ENCODE measurements at places on chromosomes 5 and 9. TPM values are rescaled to one million over a fixed set of nuclear protein-coding genes. Genes with fewer than 3 reads are reported as not detected.

DNA sequence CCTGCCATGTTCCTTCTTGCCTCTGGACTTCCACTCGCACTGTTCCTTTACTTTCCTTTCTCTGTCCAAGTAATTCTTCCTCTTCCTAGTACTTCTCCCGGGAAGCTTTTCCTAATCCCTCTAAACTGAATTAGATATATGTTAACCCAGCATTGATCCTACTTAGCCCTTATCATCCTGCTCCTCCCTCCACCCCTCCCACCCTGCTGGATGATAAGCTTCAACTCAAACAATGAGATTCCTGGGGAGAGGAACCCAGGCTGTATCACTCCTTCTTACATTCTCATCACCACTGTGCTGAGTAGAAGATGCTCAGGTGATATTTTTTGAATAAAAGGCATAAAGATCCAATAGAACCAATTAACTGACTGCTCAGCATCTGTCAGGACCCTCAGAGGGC, 45.7 kb downstream of the CDK5RAP2 start:
- no peak for DNase-seq

DNA sequence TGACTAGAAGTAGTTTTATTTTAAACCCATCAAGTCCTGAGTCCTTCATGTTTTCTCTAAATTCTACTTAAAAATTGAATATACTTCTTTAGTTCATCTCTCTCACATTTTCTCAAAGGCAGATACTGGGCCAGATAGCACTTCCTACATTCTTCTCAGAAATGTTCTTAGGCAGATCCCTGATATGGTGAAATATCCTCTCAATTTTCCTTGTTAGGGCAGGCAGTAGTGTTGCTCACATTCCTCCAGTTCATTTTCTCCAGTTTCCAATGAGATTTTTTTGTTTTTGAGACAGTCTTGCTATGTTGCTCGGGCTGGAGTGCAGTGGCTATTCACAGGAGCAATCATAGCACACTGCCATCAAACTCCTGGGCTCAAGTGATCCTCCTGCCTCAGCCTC, 5.7 kb downstream of the GCNT1 start:
- no peak for DNase-seq

GRCh38 chr9:120583958-120584369, 4.0 kb upstream of the CDK5RAP2 start:
- DNase-seq, result no peak

- no peak for DNase-seq
Measured at GRCh38 chr9:9112001-9112720, 1312.6 kb upstream of the DMAC1 start.

DNA sequence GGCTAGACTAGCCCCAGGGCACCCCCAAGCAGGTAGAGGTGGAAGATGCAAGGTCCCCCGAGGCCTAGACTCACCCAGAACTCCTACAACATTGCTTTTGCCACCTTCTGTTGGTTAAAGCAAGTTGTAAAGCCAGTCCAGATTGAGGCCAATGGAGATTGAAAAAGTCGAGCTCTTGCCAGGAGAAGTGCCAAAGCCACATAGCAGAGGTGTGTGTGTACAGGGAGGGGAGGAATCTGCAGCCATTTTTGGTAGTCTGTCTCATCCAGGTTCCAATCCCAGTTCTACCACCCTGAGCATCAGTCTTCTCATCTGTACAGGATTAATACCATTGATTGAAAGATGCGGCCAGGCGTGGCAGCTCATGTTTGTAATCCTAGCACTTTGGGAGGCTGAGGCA, 12.3 kb upstream of the URM1 start:
- DNase-seq, result no peak

GRCh38 chr5:143062379-143062778, 292.2 kb downstream of the ARHGAP26 start:
- no peak for DNase-seq

GRCh38 chr5:43704243-43704642, 101.3 kb downstream of the NNT start:
- no peak for DNase-seq

DNA sequence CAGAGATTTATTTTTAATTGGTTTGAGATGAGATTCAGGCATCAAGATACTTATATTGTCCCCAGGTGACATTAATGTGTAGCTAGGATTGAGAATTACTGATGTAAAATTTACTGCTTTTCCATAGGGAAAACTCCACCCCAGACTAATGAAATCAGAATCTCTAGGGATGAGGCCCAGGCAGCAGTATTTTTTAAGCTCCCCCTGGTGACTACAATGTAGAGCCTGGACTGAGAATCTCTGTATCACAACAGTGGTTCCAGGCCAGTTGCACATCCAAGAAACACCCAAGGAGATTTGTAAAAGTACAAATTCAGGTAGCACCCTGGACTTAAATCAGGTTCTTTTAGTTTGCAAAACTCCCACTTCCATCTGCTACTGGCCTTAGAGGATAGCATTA, 185.7 kb downstream of the MARCHF11 start:
- no peak for DNase-seq

- DNase-seq, result no peak
Measured at GRCh38 chr9:92763721-92764380, 782 bp downstream of the BICD2 start.

DNA sequence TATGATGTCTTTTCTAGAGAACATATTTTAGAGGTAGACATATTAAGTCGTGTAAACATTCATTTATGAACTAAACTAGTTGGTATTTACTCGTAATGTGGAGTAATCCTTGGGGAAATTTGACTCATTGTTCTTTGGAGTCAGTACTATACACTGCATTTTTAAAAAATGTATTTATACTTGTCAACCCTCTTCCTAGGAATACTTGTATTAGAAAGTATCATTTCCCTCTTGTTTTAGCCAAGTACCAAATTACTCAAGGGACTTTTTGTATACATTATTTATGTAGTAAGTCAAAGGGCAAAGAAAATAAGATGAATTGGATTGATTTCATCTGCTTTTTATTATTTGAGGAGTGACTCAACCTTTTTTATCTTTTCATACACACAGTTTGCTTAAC, 248.1 kb upstream of the IZUMO3 start:
- no peak for DNase-seq

GRCh38 chr5:101904736-101905135, 391.3 kb downstream of the SLCO4C1 start:
- DNase-seq, result no peak

DNA sequence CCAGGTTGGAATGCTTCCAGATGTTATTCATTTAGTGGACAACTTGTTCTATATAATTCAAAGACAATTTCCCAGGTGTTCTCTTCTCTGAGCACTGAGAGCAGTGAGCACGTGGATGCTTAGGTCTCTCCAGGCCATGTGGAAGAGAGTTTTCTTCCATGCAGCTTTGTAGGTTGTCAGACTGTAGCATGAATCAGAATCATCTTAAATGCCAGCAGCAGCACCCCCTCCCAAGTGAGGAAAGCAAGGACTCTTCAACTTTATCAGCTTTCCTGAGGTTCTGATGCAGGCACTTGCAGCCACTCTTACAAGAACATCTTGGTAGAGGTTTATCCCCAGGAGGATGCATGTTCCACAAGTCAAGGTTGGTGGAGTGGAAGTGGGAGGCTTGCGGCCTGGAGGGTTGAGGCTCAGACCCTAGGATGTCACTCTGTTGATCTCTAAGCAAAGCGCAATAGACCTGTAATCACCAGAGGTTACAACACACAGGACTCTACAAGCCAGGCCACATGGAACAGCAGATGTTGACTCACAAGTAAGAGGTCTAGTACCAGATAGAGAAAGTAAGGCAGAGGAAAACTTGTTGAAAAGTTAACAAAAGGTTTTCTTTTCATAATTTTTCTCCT, 47.7 kb downstream of the UGCG start:
- no peak for DNase-seq

GRCh38 chr5:52693280-52693679, 94.4 kb upstream of the ITGA1 start:
- peak; percentile 73 for DNase-seq

DNA sequence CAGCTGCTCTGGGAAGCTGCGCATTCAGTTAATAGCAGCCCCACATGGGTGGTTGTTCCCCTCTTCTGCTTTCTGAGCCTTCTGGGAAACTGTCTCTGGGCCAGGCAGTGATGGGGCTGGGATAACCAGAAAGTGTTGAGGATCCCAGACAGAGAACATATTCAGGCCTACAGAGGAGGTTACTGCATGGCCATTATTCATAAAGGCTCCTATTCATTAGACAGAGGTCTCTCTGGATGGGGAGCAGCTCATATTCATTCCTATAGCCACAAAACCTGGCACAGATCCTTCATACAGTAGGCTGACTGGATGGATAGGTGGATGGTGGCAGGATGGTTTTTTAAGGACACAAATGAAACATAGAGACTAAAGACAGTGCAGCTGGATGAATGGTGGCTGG, 76.3 kb downstream of the HSPA4 start:
- DNase-seq, result no peak

- no peak for DNase-seq
Measured at GRCh38 chr5:9015937-9016270, 530.0 kb downstream of the SEMA5A start.

- no peak for DNase-seq
Measured at GRCh38 chr5:17991775-17992174, 357.5 kb downstream of the TAF11L14 start.

GRCh38 chr9:6355728-6356127, 27.6 kb downstream of the TPD52L3 start:
- DNase-seq, result no peak

DNA sequence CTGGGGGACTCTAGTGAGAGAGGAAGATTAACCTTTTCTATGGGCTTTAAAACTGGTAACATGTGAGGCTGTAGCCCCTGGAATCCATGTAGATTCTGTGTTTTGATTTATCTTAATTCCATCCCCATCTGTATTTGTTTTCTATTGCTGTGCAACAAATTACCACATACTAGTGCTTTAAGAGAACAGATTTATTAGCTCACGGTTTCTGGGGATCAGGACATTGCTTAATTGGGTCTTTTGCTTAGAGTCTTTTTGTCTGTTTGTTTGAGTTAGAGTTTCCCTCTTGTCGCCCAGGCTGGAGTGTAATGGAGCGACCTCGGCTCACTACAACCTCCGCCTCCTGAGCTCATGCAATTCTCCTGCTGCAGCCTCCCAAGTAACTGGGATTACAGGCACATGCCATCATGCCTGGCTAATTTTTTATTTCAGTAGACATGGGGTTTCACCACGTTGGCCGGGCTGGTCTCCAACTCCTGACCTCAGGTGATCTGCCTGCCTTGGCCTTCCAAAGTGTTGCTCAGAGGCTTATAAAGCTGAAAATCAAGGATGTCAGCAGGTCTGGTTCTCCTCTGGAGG, 29.9 kb upstream of the GNA14 start:
- DNase-seq, result no peak

DNA sequence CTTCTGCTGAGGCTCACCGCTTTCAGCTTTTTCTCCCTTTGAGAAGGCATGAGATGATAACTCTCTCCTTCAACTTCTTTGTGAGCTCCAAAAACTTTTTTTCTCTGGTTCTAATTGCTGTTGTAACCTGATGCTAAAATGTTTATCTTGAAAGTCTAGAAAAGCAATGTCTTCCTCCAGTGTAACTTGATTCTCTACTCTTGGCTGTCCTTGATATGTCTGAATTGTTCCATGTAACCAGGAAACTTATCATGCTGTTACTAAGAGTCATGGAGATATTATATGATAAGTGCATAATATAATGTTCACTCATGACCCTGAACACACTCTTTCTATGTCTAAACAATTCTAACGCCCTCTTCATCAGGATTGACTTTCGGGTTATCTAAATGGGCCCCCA, 128.0 kb upstream of the ABCA1 start:
- DNase-seq, result no peak

- no peak for DNase-seq
Measured at GRCh38 chr5:98158440-98158839, 615.0 kb upstream of the RGMB start.

DNA sequence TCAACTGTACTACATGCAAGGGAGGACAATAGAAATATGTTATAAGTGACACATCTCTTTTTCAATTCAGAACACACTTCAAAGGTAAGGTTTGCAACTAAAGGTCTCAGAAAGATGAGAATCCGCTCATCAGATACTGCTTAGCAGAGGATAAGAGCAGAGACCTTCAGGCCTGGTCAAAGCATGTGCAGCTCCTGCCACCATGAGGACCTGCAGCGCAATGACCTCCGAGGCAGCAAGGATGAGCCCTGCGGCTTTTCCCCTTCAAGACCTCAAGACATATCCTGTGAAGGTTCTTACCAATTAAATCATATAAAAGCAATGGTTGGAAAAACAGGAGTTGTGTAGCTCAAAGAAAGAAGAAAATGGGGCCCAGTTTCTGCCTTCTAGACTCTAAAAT, 135.8 kb downstream of the TRIM36 start:
- DNase-seq, result no peak

- DNase-seq, result no peak
Measured at GRCh38 chr9:87587356-87587745, 89.7 kb downstream of the DAPK1 start.

DNA sequence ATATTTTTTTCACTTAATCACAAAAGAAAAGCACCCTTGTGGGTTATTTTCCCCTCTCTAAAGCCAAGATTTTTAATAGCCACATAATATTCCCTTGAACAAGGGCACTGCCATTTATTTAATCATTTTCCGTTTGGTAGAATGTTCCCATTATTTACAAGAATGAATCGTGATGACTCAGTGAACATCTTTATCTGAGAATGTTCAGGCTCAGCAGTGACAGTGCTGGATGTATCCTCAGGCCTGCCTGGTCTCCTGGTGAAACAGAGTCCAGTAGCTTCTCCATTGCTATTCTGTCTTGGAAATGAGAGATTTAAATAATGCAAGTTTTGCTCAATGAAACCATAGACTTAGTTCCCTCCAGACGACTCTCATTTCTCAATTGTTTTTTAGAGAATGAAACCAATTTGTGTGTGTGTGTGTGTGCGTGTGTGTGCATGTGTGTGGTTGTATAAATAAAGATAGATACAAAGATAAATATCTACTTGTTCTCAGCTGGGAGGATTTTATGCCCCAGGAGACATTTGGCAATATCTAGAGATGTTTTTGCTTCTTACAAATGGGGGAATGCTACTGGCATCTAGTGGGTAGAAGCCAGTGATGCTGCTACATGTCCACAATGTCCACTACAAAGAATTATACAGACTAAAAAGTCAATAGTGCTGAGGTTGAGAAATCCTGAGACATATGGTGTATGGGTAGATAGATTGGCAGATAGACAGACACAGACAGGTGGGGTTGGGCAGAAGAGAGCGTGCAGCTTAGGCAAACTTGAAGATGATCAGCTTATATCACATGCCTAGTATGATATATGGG, 55.0 kb downstream of the PAPPA start:
- no peak for DNase-seq

Gene PCDHGA10
- total RNA-seq, result 11.0 TPM

Gene SNX30
- 4.5 TPM for total RNA-seq

Gene PCDHA1
- total RNA-seq, result 0.08 TPM

Gene ZFP2
- total RNA-seq, result 1.2 TPM

Gene ADRB2
- 2.6 TPM for total RNA-seq
